SIG-M5 (cell line): ENCODE measurements at places on chromosomes 16 and 17.

- no peak for DNase-seq
These were observed 89.2 kb downstream of the ABR start for GRCh38 chr17:1090465-1091189.

- no peak for DNase-seq
These were observed 9.6 kb downstream of the CDC42EP4 start for GRCh38 chr17:73302189-73302588.

- DNase-seq: no peak
These were observed 36.6 kb upstream of the NACA2 start for GRCh38 chr17:61627658-61628057.

DNA sequence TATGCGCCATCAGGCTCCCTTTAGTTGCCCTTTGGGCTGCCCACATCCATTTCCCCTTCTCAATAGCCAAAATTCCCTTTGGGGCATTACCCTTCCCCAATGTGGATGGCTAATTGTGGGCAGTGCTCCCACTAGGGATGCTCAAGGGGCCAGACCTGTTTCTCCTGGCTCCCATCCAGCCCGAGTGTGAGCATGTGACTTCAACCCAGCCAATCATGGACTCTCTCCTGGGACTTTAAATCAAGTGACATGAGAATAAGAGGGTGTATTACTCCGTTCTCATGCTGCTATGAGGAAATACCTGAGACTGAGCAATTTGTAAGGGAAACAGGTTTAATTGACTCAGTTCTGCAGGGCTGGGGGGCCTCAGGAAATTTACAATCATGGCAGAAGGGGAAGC is 60.9 kb upstream of the WSB1 start:
- no peak for DNase-seq

- DNase-seq: no peak
These were observed 28.0 kb upstream of the DUSP14 start for GRCh38 chr17:37461668-37462067.

- no peak for DNase-seq
These were observed 30.1 kb downstream of the HIC1 start for GRCh38 chr17:2084766-2085647.

DNA sequence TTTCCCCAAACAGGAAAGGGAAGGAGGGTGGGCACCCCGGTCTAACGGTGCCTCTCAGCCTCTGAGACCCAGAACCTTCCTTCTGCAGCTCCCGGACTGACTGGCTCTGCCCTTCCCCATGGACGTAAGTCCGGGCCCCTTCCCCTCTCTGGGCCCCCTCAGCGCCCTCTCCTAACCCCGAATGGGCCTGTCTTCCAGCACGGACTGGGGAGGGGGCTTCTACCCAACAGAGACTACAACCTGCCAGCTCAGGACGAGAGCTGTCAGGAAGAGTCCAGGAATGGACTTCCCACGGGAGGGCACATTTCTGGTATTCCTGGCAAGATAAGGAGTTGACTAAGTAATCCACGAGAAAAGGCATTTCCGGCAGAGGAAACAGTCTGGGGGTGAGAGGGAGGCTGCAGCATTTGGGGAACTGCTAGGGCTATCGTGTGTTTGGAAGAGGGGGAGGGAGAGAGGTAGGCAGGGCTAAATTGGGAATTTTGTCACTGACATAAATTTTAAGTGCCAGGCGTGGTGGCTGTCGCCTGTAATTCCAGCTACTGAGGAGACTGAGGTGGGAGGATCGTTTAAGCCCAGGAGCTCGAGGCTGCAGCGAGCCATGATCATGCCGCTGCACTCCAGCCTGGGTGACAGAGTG is 12.1 kb upstream of the ALDOA start:
- DNase-seq: no peak

- DNase-seq: no peak
These were observed 34.6 kb downstream of the OTOA start for GRCh38 chr16:21698169-21699032.

DNA sequence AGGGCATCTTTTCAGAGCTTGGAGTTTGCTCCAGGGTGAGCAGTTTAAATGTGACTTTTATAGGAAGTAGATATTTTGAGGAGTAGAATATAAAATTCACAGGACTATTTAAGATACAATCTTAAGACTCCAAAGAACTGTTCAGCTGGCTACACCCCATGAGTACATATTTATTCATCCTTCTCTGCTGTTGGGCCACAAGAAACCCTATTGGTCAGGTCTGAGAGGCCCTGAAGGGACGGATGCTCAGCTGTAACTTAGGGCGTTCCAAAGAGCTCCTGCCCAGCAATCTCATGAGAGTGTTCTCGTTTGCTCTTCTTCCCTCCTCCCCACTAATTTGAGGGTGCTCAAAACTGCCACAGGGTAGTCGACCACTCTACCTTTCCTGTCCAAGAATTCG is 7.3 kb downstream of the ST6GALNAC2 start:
- no peak for DNase-seq

- DNase-seq: no peak
These were observed 13.9 kb downstream of the LRRC37B start for GRCh38 chr17:32020943-32021614.

- DNase-seq: no peak
These were observed 55.2 kb downstream of the MSI2 start for GRCh38 chr17:57311281-57312216.

- DNase-seq: no peak
These were observed 58.9 kb downstream of the RAP1GAP2 start for GRCh38 chr17:2855063-2855600.

- no peak for DNase-seq
These were observed 28.5 kb downstream of the MAF start for GRCh38 chr16:79571903-79572535.

DNA sequence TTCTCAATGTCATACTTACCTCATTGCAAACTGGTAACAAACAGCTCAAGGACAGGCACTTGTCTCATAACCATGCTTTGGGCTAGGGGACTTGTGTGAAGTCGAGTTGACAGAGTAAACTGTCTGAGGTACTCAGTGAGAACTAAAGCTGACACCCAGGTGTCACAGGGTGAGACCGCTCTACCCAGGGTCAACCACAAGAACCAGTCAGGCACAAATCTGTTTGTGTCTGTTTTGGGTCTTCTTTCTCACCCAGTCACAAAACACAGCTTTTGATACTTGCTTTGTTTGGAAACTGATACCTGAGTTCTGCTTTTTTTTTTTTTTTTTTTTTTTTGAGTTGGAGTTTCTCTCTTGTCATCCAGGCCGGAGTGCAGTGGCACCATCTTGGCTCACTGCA is 161.1 kb downstream of the STX8 start:
- no peak for DNase-seq

DNA sequence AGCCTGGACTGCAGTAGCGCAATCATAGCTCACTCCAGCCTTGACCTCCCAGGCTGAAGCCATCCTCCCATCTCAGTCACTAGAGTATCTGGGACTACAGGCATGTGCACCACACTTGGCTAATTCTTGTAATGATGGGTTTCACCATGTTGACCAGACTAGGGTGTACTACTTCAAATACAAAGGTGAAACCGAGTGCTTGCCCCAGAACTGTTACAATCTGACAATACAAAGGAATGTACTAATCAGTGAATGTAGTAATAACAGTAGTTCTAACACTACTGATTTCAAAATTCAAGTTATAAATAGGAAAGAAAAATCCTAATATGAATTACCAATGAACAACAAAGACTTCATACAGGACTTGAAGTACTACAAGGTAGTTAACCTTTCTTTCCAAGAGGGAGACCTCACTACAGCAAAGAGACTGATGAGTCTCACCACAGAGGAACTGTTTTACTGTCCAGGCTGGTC is 24.4 kb downstream of the CRK start:
- no peak for DNase-seq

GRCh38 chr16:53632526-53632925 is 71.1 kb downstream of the RPGRIP1L start:
- no peak for DNase-seq

DNA sequence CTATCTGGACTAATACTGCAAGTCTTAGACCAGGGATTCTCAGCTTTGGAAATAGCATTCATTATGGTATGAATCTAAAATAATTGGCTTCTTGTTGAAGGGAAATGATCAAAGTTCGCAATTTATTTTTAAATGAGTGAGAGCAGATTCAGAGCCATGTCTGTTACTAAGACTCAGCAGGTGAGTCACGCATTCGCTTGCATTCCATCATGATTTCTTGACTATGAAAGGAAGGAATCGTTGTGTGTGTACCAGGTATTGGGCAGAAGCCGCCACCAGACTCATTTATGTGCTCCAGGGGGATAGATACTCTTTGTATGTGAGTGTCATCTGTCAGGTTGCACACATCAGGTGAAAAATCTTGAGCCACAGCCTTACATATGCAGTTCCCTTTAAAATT is 10.8 kb downstream of the GSG1L2 start:
- no peak for DNase-seq

- no peak for DNase-seq
These were observed 66.3 kb upstream of the DOC2B start for GRCh38 chr17:247767-248166.

GRCh38 chr17:68843522-68843921 is 111.7 kb downstream of the ABCA8 start:
- DNase-seq: no peak

GRCh38 chr17:7922269-7922844 is 6.3 kb upstream of the RNF227 start:
- no peak for DNase-seq

DNA sequence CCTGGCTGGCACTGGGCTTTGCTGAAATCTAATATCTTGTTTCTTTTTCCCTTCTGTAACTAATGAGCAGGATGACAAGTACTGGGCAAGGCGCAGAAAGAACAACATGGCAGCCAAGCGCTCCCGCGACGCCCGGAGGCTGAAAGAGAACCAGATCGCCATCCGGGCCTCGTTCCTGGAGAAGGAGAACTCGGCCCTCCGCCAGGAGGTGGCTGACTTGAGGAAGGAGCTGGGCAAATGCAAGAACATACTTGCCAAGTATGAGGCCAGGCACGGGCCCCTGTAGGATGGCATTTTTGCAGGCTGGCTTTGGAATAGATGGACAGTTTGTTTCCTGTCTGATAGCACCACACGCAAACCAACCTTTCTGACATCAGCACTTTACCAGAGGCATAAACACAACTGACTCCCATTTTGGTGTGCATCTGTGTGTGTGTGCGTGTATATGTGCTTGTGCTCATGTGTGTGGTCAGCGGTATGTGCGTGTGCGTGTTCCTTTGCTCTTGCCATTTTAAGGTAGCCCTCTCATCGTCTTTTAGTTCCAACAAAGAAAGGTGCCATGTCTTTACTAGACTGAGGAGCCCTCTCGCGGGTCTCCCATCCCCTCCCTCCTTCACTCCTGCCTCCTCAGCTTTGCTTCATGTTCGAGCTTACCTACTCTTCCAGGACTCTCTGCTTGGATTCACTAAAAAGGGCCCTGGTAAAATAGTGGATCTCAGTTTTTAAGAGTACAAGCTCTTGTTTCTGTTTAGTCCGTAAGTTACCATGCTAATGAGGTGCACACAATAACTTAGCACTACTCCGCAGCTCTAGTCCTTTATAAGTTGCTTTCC is 56.0 kb downstream of the HLF start:
- no peak for DNase-seq

GRCh38 chr16:67571981-67572431 is 9.7 kb downstream of the CTCF start:
- DNase-seq: no peak

DNA sequence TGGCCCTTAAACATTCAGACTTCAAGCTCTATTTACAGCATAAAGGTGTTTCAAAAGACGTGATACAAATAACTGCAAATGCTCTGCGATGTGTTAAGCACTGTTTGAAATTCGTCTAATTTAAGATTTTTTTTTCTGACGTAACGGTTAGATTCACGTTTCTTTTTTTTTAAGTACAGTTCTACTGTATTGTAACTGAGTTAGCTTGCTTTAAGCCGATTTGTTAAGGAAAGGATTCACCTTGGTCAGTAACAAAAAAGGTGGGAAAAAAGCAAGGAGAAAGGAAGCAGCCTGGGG is 681 bp upstream of the MAPT start:
- DNase-seq: no peak

GRCh38 chr16:57752581-57753447 is 17.2 kb downstream of the KATNB1 start:
- no peak for DNase-seq

- DNase-seq: no peak
These were observed 6.3 kb upstream of the ZCCHC14 start for GRCh38 chr16:87499189-87499486.

DNA sequence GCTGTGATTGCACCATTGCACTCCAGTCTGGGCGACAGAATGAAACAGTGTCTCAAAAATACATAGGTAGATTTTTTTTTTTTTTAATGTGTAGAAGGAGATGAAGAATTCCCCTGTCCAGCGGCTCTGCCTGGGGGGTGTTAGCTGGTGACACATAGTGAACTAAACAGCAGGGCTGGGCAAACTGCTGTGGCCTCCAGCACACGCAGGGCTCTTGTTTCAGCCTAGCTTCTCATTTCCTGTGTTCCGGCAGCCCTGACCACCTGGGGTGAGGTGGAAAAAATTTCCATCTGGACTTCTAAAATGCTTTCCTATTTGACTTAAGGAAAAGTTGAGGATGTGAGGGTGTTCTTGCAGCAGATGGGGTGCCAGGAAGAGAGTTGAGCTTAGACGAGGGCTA is 33.3 kb upstream of the RGS9 start:
- no peak for DNase-seq

DNA sequence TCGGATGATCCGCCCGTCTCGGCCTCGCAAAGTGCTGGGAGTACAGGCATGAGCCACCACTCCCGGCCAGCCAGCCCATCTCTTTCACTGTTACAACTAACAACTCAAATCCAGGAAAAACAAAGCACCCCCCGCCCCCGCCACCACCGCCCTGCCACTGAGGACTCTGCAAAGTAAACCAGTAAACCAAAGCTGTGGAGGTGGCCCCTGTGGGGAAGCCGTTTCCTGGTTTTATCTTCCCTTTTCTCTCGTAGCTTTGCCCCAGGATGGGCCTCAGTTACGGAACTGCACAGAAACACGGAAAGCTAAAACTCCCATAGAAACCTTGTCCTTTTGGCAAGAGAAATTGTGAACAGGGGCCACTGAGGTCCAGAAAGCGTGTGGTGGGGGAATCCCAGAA is 17.5 kb downstream of the CHMP6 start:
- no peak for DNase-seq

DNA sequence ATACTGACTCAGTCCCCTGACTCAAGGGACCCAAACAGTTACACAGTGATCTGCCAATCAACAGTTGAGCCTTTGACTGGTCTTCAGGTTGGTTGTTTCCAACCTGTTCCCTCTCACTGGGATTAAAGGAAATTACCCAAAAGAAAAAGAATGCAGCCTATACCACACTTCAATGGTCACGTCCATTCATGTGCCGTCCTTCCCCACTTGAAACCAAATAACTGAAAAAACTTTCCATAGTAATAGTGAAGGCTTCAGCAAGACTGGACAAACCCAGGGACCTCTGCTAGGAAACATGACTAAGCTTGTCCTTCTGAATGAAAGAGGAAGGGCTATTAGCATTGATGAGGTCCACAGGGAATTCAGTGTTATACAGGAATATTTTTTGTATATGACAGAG is 30.6 kb downstream of the MRPS23 start:
- no peak for DNase-seq

- DNase-seq: no peak
These were observed 21.5 kb upstream of the TMEM92 start for GRCh38 chr17:50252781-50253180.

DNA sequence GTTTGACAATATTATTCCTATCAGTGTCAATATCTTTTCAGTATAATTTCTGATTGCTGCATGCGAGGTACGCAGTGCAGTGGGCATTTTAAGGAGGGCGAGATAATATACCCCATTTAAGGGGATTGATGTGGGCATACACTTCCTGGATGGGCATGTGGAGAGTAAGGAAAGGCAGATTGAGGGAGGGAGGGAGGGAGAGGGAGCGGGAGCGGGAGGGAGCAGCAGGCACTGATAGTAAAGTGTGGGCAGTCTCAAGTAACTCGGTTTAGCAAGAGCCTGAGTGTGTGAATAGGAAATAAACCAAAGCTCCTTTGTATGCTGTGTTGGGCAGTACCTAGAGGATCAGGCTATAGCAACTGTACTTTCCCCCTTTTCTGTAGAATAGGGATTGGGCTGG is 5.1 kb downstream of the BPTF start:
- no peak for DNase-seq
